Activated CD8-positive, alpha-beta memory T cell treated with anti-CD3 and anti-CD28 coated beads for 24 hours (primary cell): ENCODE measurements at places on chromosomes 6 and 20.

- DNase-seq, result no peak
Observed at GRCh38 chr6:44480097-44480541, 92.6 kb downstream of the CDC5L start.

DNA sequence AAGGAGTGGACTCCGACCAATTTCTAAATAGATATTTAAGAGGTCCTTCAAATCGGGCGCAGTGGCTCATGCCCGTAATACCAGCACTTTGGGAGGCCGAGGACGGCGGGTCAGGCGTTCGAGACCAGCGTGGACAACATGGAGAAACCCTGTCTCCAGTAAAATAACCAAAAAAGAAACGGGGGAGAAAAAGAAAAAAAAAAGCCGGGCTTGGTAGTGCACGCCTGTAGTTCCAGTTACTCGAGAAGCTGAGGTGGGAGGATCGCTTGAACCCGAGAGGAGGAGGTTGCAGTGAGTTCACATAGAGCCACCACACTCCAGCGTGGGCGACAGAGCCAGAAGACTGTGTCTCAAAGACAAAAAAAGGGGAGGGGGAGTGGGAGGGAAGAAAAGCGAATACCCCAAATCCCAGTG is 53.3 kb upstream of the HFE start:
- DNase-seq, result peak; percentile 69

GRCh38 chr6:37006793-37007339 is 1.4 kb downstream of the FGD2 start:
- DNase-seq, result no peak

GRCh38 chr6:52620055-52620905 is 43.4 kb upstream of the TRAM2 start:
- no peak for DNase-seq

DNA sequence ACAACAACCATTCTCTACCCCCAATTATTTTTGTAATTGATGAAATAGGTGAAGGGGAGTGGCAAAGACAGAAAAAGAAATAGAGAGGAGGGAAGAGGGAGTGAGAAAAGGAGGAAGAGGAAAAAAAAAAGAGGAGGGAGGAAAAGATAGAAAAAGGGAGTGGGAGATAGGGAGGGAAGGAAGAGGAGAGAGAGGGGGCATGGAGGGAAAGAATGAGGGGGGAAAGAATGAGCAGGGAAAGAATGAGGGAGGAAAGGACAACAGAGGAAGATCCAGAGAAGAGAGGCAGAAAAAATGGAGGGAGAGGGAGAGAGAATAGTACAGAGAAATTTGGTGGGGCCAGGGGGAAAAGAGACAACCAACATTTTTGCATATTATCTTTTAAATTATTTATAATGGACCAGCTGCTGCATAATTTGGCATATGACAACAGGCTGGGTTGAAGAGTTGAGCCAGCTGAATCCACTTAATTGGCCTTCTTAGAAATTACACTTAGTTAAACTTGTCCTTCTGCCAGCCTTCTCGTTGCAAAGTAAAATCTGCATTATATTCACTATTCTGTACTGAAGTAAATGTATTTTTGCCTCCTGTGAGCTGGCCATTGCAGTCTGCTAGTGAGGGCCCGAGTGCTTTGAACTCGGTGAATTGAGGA is 101.0 kb downstream of the ARHGAP18 start:
- no peak for DNase-seq

DNA sequence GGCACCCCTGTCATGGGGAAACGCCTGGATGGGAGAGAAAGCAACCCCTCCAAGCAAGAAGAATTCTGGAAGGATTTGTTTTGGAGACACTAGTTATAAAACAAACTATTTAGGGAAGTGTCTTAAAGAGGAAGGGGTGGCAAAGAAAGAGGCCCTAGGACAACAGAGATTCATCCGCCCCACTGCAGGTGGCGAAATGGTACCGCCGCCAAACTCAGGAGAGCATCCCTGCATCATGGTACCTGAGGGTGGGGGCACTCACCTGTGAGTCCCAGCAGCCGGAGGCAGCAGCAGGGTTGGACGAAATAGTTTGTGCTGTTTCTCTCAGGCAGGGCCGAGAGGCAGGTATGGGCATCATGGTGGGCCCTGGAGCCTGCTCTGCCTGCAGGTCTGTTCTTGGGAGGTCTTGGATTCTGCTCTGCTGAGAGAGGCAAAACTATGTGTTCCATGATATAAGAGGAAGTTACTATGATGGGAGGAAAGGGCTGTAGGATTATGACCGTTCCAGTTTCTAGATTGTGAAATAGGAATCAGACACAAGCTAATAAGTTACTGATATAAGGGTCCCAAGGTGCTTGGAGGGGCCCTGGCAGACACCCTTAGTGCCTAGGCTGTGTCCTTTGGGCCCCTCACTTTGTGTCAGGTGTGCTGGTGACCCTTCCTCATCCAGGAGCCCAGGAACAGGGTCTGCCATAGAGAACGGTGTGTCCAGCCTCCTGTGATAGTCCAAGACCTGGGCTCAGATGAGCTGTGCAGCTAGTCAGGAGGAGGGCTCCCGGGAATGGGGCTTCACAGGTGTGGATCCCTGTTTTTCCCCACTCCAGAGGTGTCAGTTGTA is 20.4 kb downstream of the SIRPD start:
- no peak for DNase-seq

- DNase-seq, result no peak
Observed at GRCh38 chr6:168637834-168638233, 196.8 kb downstream of the SMOC2 start.
